Fibroblast of skin of left biceps (primary cell): ENCODE measurements at places on chromosomes 6 and 20.

- DNase-seq: no peak
Observed at GRCh38 chr20:56440346-56441007, 27.9 kb upstream of the RTF2 start.

DNA sequence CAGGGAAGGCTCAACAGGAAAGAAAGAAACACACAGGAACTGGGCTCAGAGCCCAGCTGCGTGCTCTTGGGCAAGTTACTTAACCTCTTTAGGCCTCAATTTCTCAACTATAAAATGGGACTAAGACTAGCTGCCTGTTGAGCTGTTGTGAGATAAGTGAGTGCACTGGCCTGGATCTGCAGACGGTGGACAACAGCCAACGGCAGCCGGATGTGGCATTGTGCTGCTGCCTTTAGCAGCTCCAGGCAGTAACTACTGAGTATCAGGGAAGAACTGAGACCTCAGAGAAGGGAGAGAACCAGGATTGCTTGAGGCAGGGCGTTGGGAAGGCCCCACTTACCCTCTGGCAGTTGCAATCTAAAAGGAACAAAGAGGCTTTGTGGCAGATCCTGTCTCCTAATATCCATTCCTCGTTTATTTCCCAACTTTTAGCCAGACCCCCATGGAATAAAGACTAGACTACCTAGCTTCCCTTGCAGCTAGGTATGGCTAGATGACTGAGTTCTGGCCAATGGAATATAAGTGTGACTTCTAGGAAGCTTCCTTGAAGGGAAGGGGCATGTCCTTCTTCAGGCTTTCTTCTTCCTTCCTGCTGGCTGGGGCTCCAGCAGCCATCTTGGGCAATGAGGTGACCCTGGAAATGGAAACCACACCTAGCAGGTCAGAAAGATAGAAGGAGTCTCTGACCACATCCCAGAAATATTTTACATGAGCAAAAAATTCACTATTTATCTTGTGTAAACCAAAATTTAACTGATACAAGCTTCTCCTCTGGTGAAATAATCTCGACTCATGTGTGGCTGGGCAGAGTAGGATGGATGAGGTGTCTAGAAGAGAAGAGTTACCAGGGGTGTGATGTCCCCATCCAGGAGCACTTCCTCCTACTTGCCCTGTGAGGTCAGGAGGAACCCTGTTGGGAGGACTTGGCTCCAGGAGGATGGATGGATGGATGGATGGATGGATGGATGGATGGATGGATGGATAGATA lies 67.6 kb downstream of the MRPL14 start:
- no peak for DNase-seq

DNA sequence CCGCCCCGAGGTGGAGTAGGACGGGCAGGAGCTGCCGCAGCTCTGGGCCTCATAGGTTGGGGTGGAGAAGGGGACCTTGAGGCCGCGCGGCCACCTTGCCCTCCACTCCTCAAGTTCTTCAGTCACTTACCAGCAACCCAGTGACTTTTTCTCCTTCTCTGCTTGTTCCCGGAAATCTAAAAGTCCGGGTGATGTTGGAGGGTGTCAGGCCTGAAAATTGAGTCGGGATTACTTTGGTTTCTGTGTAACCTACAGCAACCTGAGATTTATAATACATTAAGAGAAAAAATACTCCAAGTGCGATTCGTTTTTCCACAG lies 338 bp downstream of the RWDD1 start:
- DNase-seq: no peak

- DNase-seq: no peak
Observed at GRCh38 chr6:82976179-82976578, 89.5 kb downstream of the UBE3D start.

DNA sequence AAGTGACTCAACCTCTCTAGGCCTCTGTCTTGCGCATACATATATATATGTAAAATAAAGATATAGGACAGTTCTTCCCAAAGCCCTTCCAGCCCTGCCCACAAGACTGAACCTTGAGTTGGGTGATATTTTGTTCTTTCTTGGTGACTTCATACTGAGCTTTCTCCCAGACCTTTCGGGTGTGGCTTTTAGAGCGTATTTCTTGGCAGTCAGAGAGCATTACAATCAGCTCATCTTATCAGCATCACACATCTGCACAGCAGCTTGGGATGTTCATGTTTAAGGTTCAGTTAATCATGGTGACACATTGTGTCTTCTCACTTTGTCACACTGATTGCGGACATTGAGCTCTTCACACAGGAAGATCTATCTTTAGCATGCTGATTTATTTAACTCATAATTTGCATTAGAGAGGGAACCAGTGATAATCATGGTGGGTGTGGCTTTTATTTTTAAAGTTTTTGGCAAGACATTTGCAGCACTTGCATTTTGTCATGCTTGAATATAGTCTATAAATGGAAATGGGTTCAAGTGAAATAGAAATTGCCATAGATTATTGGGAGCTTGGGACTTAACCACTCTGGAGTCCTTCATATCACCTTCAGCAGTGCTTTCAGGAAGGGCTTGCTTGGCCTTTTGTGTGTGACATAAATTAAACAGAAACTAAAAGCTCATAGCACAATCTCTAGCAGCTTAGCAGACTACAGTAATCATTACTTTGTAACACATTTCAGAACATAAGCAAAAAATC lies 8.3 kb downstream of the KIF3B start:
- no peak for DNase-seq

- DNase-seq: peak; percentile 55
Observed at GRCh38 chr6:55136916-55137315, 37.4 kb upstream of the HCRTR2 start.

DNA sequence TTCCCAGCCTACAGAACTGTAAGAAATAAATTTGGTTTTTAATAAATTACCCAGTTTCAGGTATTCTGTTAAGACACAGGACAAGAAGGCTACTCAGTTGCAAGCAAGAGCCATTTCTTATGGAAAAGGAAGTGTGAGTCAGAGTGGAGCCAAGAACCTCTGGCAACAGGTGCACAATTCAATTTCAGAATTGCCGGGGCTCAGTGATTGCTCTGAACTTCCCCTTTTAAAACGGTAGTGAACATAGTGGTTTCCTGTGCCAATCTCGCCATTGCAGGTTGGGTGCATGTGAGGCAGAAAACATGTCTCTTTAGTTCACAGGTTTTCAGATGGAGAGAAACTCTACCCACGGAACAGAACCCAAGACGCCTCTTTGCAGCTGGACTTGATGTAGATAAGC lies 16.4 kb downstream of the PIGT start:
- DNase-seq: no peak

DNA sequence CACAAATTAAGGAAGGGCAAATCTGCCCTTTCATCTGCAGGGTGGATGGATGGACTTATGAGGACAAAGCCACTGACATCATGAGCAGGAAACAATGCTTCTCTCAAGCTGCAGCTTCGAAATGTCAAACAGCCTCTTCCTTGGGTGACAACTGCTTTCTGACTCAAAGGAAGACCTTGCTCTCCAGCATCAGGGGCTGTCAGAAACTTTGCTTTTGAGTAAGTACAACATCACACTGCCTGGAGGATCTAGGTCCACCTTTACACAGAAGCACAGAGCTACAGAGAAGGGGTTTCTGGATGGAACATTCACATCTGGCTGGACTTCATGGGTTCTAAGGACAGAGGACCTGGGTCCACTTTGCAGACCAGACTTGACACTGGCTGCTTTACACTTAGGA lies 5.9 kb downstream of the CST1 start:
- DNase-seq: no peak

GRCh38 chr6:153817173-153817572 lies 221.9 kb upstream of the OPRM1 start:
- no peak for DNase-seq

GRCh38 chr6:165729307-165729936 lies 66.4 kb upstream of the PDE10A start:
- no peak for DNase-seq

DNA sequence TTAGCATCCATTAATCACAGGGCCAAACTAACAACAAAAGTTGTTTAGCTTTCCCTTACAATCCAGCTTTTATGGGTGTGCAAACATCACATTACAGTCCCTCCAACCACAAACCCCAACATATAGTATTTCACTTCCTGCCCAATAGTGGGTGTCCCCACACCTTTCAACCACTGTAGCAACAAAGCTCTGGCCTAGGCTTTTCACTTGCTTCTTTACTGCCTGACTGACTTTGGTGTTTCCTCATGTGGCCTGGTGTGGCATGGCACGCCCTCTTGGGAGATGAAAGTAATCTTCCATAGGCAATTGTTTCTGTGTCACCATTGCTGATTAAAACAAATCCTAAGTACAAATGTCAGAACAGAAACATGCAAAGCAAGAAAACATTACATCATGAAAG lies 46.3 kb downstream of the MCM8 start:
- DNase-seq: no peak

DNA sequence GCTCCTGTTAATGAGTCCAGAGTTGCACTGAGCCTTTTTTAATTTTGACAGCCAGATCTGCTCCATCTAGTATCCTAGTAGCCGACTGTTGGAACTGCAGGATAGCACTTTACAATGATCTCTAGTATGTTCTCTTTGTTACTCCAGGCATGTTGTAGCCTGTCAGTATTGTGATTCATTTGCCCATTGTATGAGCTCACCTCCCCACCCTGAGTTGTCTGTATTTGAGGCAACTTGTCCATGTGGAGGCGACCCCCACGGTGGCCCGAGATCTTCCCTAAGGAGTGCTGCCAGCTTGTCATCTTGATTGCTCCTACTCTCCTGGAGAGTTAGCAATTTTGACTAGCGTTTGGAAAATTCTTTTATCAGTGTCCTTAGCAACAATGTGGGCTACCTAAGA lies 67.2 kb downstream of the DHX35 start:
- no peak for DNase-seq

- no peak for DNase-seq
Observed at GRCh38 chr6:36510365-36510764, 36.9 kb downstream of the STK38 start.
